GOT3 (cell line): ENCODE measurements at places on chromosomes 13 and 19.

- no peak for DNase-seq
These were observed 25.4 kb downstream of the SLC25A15 start for GRCh38 chr13:40814803-40815202.

DNA sequence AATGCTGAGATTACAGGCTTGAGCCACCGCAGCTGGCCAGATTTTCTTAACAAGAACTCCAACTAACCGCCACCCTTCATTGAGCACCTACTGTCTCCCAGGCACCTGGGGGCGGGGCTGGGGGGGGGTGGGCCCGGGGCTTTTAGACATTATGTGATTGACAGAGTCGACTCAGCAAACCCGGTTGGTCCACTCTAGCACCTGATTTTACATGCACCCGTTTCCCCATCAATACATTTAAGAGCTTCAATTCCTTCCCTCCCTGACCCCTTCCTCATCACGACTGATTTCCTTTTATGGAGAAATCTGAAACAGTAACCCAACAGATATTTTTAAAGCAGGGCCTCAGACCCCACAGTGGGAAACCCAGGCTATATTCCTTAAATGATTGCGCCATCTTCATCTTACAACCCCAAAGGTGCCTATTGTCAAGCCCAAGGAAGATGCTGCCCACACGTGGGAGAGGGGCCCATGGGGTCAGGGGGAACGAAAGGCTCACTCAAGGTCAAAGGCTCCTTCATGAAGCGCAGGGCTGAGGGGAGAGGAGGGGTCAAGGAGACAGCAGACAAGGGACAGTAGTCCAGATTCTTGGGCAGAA is 1.8 kb downstream of the INSR start:
- no peak for DNase-seq

DNA sequence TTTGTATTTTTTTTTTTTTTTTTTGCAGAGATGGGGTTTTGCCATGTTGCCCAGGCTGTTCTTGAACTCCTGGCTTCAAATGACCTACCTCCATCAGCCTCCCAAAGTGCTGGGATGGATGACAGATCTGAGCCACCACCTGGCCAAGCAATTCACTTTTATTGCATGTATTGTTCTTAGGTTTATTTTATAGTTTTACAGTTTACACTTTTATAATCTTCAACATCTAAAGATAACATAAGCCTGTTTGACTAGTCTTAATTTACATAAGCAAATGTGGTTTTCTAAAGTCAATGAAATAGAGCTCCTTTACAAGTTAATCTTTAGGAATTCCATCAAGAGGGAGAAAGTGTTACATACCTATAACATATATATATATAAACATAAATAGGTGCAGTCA is 9.5 kb upstream of the MPV17L2 start:
- DNase-seq: no peak

DNA sequence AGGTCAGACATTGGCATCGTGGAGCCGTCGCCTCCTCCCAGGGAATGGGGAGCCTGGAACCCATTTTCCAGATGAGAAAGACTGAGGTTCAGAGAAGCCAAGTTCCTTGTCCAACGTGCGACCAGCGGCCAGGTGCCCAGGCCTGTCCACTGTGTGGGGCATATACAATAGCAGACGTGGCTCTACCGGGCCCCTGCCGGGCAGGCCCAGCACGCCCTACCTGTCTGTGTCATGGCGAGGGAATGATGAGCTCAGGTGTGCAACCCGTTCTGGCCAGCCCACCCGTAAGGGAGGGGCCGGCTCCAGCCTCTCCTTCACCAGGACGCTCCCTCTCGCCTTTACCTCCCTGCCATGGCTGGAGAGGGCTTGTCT is 837 bp downstream of the GNA15 start:
- no peak for DNase-seq

GRCh38 chr13:43122791-43123190 is 99.4 kb downstream of the DNAJC15 start:
- DNase-seq: no peak

GRCh38 chr19:34155686-34156085 is 16.6 kb upstream of the LSM14A start:
- DNase-seq: no peak

DNA sequence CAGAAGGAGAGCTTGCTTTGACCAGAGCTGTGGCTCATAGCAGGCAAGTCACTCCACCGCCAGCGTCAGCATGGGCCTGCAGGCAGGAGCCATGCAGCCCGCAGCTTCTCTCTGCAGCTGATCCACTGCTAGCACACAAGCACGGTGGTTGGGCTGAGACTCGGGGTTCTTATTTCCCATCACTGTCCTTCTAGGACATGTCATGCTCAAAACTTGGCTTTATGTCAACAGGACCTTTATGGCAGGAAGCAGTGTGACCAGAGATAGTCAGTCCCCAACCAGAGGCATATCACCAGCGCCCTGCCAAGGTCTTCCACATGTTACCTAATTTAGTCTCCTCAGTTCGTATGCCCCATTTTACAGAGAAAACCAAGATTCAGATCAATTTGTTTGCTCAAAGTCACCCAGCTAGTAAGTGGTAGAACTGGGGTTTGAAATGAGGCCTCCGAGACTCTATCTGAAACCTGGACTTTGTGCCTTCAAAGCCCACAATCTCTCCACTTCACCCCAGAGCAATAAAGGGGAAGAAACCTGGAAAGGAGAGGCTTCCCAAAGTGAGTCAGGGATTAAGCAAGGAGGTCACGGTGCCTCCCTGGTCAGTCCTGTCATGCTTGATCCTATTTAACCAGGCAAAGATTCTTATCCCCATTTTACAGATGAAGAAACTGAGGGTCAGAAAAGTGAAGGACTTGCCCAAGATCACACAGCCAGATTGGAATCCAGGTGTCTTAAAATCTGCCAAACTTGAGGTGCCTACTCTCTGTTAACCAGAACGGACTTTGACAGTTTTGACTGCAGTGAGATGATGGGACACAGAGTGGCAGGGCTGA is 5.1 kb downstream of the TMEM272 start:
- DNase-seq: no peak

- DNase-seq: no peak
These were observed 67.1 kb downstream of the GPC6 start for GRCh38 chr13:93293710-93294109.

GRCh38 chr13:45826731-45827130 is 24.8 kb downstream of the SIAH3 start:
- no peak for DNase-seq

DNA sequence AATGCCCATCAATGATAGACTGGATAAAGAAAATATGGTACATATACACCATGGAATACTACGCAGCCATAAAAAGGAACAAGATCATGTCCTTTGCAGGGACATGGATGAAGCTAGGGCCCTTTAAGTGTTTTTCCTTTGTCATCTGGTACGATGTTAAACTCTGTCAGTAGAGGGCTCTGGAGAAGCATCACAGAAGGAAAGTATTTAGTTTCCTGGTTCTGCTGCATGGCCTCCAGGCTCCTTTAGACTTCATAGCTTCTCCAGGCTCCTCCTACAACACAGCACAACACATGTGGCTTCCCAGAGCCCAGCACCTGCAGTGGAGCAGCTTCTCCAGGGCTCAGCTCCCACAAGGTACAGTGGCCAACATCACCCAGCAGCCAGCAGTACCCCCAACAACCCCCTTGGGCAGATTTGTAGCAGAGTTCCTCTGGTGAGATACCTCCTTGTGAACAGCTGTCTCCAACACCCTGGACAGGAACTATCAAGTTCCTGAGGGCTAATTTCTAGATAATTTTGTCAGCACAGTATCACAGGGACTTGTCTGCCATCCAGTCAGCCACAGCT is 63.4 kb downstream of the KCTD12 start:
- DNase-seq: no peak

DNA sequence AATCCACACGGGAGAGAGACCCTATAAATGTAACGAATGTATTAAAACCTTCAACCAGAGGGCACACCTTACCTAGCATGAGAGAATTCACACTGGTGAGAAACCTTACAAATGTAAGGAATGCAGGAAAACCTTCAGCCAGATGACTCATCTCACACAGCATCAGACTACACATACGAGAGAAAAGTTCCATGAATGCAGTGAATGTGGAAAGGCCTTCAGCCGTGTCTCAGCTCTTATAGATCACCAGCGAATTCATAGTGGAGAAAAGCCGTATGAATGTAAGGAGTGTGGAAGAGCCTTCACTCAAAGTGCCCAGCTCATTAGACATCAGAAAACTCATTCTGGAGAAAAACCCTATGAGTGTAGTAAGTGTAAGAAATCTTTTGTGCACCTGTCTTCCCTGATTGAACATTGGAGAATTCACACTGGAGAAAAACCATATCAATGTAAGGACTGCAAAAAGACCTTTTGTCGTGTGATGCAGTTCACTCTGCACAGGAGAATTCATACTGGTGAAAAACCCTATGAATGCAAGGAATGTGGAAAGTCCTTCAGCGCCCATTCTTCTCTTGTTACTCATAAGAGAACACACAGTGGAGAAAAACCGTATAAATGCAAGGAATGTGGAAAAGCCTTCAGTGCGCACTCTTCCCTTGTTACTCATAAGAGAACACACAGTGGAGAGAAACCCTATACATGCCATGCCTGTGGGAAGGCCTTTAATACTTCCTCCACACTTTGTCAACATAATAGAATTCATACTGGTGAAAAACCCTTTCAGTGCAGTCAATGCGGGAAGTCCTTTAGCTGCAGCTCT is 16.0 kb downstream of the ZNF582 start:
- no peak for DNase-seq

DNA sequence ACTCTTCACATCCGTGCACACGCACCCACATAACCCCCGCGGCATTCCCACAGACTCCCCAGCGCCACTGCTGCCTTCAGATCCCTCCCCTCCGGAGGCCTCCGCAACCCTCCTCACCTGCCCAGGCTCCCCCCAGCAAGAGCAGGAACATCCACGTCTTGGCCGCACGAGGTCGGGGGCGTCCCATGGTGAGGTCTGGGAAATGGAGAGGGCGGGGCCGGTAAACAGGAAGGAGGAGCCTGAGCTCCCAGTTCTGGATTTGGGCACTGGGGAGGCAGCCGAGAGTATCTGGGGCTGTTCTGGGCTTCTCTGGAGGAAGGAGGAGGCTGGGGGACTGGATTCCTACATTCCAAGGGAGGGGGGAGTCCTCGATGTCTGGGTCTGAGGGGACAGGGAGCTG is 423 bp downstream of the KLK8 start:
- DNase-seq: no peak

- DNase-seq: no peak
These were observed 9.1 kb downstream of the KCNC3 start for GRCh38 chr19:50320051-50320450.

- DNase-seq: no peak
These were observed 33.4 kb upstream of the KLF5 start for GRCh38 chr13:73025217-73026012.

- no peak for DNase-seq
These were observed 33.9 kb downstream of the SPATA13 start for GRCh38 chr13:24194447-24194846.

DNA sequence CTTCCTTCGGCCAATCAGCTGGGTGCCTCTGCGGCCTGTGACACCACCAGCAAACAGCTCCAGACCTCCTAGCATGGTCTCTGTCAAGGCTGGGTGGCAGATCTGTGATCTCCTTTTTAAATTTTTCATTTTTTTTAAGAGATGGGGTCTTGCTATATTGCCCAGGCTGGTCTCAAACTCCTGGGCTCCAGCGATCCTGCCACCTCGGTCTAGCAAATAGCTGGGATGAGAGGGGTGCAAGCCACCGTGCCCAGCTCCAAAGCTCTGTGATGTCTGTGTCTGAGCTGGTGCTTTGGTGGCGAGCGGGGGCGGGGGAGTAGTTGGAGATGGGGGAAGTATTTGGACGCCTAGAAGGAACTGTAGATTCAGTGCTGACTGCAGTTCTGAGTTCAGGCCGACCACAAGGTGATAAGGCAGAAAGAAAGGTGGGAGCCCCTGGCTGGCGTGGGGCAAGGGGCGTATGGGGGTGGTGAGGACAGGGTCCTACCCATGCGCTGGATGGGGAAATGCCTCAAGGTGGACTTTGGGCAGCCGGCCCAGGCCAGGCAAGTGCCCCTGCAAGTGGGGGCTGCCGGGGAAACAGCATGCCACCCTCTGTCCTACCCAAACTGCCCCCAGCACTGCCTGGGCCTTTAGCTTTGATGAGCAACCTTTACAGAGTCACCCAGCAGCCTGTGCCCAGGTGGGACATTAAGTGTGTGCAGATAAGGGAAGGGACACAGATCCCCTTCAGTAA is 5.5 kb downstream of the DPP9 start:
- DNase-seq: no peak

DNA sequence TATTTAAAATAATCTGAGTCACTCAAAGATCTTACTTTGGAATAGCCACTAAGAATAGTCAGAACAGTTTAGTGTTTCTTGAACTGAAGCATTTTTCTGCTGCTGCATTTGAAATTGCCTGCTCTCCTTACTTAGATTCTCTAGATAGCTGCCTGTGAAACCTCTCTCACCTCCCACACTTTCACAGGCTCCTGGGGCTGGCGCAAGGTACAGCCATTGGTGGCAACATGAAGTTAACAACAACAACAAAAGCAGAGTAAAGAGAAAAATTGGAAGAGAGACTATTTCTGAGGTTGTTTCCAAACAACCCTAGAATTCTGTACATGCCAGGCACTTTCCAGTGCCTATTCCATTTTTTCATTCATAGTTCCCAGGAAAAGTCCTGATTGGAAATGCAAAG is 25.3 kb downstream of the SLITRK5 start:
- no peak for DNase-seq

DNA sequence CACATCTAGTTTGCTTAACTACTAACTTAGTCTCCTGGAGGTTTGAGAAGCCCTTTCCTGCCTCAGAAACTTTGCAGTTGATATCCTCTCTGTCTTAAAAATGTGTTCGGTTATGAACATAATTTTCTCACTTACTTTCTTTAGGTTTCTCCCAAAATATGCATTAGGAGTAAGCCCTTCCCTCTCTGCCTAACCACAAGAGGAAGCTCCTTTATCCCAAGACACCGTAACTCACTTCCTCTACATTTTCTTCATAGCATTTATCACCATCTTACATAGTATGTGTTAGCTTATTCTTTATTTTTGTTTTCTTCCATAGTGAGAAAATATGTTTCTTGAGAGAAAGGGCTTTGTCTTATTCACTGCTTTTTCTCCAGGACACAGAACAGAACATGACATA is 952.5 kb upstream of the ATXN8OS start:
- DNase-seq: no peak

- peak; percentile 93 for DNase-seq
These were observed at the start of gene RPS19 for GRCh38 chr19:41859618-41860418. Gene RPS19 (plus strand): TSS chr19:41860255. CDS start chr19:41860775, 520 bp downstream.

DNA sequence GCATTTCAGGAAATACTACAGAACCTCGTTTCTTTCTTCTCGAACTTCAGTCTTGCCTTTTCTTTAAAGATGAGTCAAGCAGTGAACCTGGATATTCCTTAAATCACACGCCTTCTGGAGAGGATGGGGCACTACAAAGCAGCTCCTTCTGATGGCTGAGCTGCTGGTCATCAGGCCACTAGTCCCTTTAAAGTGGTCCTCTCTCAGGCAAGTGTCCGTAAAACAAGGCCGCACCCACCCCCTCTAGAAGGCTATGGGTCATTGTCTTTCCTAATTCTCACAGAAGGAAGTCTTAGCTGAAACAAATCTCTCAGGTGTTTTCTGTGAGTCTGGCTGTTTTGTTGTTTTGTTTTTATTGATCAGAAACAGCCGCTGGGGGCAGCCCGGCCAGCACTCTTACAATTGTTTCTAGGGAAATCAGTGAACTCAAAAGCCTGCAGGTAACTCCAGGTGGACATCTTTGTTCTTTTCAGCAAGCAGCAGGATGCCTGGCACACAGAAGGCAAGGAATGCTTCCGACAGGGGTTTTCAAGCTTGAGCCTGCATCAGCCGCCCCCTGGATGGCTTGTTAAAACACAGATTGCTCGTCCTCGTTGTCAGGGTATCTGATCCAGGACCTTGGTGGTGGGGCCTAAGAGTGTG is 45.4 kb downstream of the MBNL2 start:
- no peak for DNase-seq

GRCh38 chr13:110407021-110407420 is 99.9 kb downstream of the COL4A2 start:
- no peak for DNase-seq

- no peak for DNase-seq
These were observed 79.1 kb downstream of the ZNF254 start for GRCh38 chr19:24166055-24166454.
